Activated T-cell treated with anti-CD3 and anti-CD28 coated beads, Interleukin-2, amount 50 U/mL, for 72 hours (primary cell): ENCODE measurements at places on chromosomes 12 and 14. TPM values are rescaled to one million over a fixed set of nuclear protein-coding genes. Genes with fewer than 3 reads are reported as not detected.

The KRT6C gene
- not detected for total RNA-seq

GRCh38 chr12:103647267-103647666 lies 60.2 kb downstream of the STAB2 start:
- DNase-seq, result no peak

DNA sequence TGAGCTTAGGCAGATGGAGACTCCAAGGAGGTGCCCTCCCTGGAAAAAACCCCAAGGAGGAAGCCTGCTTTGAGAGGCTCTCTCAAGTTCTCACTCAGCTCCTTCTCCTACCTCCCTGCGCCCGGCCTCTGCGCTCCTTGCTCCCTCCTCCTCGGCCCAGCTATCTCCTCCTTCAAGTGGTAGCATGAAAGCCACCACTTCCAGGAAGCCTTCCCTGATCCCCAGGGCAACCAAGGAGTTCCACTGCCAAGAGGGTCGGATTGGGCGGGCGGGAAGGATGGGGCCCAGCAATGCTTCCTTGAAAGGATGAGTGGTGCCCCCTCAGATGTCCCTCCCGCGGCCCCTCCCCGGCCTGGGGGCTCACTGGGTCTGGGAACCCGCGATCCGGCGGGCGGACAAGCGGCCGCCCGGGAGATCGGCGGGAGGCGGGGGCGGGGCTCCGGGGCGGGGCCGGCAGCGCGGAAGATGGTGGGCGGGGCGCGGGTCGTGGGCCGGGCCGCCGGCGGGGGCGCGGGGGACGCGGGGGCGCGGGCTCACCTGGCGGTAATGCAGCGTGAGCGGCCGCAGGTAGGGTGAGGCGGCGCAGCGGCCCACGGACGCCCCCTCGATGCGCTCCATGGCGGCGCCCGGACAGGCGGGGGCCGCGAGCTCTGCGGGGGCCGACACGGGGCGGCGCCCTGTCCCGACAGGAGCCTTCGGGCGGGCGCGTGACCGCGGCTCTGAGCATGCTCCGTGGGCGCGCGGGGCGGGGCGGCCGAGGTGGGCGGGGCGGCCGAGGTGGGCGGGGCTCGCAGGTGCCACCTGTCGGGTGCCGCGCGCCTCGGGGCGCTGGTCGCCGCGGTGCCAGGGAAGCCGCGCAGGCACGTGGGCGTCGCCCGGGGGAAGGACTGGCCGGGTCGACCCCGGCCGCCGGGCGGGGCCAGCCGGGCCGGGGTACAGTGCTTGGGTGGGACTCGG lies at the start of gene NUDT14:
TSS of gene NUDT14 (minus strand) at position 721 of the 957 bp plus-strand sequence. CDS start at position 618, 103 bp downstream.
- DNase-seq, result peak; percentile 75

GRCh38 chr14:90096566-90096965 lies 34.8 kb downstream of the KCNK13 start:
- no peak for DNase-seq

GRCh38 chr12:95646781-95647190 lies 95.5 kb upstream of the USP44 start:
- no peak for DNase-seq

GRCh38 chr12:76984566-76984965 lies 80.8 kb downstream of the E2F7 start:
- DNase-seq, result no peak

DNA sequence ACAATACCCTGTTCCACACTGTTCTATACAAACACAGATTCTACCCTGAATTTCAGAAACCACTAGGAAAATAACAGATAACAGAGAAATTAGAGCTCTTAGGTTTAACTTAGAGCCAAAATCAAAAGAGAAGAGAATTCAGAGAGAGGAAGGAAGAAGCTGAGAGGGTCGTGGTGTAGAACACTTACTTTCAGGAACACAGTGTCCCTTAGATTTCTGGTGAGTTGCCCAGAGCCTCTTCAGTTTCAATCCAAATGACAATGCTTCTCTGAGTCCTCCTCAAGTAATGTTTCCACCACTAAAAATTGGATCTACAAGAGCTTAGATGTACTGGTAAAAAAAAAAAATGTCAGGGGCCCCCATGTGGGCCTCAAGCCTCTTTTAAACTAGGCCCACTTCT lies 2.6 kb downstream of the YAF2 start:
- DNase-seq, result no peak

DNA sequence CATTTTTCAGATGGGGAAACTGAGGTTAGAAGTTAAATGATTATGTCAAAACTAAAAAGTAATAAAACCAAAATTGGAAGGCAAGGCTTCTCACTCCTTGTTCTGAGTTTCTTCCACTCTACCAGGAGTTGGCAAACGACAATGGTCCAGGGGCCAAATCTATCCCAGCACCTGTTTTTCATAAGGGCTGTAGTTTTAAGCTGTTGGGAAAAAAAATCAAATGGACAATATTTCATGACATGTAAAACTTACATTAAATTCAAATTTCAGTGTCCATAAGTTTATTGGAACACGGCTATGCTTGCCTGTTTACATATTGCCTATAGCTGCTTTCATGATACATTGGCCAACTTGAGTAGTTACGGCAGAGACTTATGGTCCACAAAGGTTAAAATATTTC lies 56.7 kb upstream of the TMCC3 start:
- DNase-seq, result no peak

DNA sequence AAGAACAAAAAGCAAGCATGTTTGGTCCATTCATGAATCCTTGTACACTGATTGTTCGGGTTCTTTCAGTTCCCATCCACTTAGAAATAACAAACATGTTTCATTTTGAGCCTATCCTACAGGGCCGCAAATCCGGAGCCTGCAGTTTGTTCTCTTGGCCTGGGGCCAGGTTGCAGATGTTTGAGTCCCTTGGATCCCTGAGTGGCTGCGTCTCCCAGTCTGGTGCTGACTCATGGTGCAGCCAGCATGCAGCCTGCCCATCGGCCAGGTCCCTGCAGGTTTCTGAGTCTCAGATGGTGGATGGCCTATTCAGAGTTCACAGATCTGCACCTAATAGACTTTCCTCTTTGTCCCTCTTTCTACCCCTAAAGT lies 1.9 kb upstream of the DYNC1H1 start:
- no peak for DNase-seq

GRCh38 chr12:52127683-52128450 lies 48.4 kb downstream of the SMIM41 start:
- DNase-seq, result no peak

- DNase-seq, result no peak
Measured at GRCh38 chr12:46963977-46964971, 115.1 kb upstream of the PCED1B start.

DNA sequence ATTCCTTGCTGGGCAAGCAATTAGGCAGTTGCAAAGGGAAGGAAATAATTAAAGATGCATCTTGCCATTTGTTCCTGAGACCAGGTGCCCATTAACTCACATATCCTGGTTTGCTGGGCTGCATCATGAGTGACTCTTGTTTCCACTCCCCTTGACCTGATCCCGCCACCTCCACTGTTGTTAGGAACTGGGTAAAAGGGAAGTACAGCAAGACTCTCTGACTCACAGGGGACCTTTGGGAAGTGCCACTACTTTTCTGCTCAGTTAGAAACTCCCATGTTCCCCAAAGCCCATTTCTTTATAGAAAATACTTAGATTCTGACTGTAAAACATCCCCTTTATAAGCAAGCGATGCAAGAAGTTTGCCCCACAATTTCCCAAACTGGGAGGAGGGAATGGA lies 186.0 kb upstream of the BCL2L14 start:
- DNase-seq, result no peak

DNA sequence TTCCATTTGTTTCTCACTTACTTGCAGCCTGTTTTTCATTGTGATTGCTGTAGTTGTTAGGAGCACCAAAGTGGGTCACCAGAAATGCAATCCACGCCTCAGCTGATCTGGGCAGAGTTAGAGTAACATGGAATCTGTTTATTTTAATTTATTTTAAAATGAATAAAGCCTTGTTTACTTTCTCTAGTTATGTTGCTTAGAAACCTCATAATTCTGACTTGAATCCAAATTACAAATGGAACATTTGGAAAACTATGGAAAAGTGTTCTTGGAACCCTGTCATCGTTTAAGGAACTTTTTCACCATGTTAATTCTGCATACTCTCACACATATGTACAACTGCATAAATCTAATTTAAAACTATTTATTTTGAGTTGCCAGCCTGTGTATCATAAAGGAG lies 92.2 kb upstream of the DAAM1 start:
- DNase-seq, result no peak

DNA sequence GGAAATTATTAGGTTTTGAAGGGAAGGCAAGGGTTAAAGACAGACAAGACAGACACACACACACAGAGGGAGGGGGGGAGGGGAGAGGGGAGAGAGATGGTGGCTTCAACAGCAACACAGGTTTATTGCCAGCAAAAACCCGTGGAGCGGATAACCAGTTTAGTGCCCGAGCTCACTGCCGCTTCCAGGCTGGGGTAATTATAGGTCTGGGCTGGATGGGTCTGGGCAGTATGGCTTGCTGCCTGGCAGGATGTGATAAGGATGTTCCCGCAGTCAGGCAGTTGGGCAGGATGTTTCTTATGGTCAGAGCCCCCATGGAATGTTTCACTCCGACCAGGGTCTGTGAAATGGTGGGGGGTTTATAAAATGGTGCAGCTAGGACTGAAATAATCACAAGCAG lies 4.4 kb upstream of the TDRD9 start:
- DNase-seq, result no peak

- no peak for DNase-seq
Measured at GRCh38 chr14:103504991-103505565, 17.6 kb downstream of the CKB start.

GRCh38 chr12:126346087-126346486 lies 1280.9 kb downstream of the AACS start:
- DNase-seq, result no peak

The STXBP6 gene
- total RNA-seq, result not detected

The RBP5 gene
- total RNA-seq, result not detected

GRCh38 chr12:100842156-100842555 lies 47.6 kb downstream of the ANO4 start:
- no peak for DNase-seq

DNA sequence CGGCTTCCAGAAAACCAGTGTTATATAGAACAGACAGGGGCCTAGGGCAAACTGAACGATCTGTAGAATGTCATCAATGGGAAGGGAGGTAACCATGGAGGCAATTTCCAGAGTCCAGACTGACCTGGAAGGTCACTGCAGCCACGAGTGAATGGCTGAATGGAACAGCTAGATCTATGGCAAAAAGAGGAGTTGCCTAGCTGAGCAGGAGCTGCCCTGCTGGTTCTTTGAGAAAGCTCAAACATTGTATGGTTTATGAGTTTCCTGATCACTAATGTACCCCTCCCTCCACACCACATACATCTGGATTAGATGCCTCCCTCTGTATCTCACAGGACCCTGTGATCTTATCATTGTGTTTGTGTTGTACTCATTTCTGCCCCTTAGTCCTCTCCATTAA lies 1.0 kb upstream of the RERG start:
- DNase-seq, result no peak

DNA sequence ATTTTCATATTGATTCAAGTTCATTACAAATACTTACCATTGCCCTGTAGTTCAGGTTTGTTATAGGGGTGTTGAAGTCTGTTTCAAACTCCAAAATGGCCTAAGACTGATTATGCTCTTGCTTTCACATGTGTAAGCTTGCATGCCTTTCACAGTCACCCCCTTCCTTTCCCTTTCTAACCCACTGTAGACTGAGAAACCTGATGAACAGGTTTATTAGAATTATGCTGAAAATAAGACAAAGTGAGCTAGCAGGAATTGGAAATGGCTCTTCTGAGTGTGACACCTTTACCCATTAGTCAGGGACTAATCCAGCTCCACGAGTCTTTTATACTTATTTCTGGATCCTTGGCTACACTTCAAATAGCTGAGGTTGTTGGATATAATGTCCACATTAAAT lies 38.9 kb downstream of the FBXO33 start:
- DNase-seq, result no peak

DNA sequence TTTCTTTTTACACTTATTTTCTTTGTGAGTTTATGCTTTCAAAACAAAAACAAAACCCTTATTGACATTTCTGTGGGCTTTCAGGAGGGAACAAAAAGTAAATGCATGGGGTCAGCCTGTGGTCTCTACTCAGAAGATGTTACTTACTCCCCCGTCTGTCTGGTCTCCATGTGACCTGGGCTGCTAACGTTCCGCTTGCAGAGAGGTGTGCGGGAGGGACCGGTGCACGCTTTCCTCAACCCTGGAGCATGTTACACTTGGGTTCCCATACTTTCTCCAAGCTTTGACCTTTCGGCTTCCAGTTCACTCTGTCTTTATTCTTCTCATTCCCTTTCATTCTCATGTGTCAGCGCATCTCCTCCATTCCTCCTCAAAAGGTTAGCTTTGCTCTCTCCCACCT lies 36.5 kb downstream of the ZC3H14 start:
- DNase-seq, result no peak
